ENCODE measurements at places on chromosomes 16 and 17.

DNA sequence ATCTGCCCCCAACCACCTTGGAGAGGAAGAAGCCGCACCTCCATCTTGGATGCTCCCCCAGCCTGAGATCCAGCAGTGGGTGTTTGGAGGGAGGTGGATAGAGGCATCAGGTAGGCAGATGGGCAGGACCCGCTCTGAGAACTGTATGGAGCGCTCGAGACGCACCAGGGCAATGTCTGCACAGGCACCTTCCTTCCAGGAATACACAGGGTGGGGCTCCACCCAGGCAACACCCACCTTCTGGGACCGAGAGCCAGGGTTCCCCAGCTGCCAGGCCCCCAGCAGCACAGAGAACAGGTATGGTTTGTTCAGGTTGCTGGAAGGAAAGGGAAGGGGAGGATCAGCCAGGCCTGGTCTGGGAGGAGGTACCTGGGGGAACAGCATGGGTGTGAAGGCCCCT is 2.4 kb downstream of the PRSS22 start:
- DNase-seq: no peak

DNA sequence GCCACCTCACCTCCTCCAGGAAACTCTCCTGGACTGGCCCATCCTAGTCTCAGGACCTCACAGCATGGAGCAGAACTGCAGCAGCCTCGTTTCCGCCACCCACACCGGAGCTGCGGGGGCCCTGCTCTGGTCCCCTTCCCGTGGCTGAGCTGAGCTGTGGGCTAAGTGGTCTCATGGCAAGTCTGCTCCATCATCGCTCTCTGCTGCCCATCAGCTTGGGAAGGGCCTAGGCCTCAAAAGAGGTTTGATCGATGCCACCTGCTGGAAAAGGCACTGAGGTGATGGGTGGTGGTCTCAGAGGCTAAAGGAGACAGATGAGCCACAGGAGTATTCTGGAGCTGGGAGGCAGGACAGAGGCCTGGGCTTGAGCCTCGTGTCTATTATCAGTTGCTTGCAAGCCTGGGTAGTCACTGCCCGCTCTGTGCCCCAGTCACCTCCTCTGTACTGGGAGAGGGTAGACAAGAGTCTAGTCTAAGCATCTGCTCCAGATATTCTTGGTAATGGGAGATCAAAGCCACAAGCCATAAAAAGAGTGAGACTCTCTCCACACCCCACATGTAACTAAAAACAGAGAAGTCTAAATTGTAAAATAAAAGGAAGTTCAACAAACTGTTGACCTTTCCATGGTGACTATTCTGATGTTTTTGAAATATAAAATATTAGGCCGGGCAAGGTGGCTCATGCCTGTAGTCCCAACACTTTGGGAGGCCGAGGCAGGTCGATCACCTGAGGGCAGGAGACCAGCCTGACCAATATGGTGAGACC is 1.6 kb downstream of the ITGAE start:
- no peak for DNase-seq

GRCh38 chr17:31915456-31916100 is 14.1 kb upstream of the UTP6 start:
- no peak for DNase-seq

GRCh38 chr17:49633762-49634484 is 44.0 kb downstream of the SPOP start:
- no peak for DNase-seq

- DNase-seq: no peak
These were observed 20.5 kb downstream of the JPH3 start for GRCh38 chr16:87622756-87623319.

DNA sequence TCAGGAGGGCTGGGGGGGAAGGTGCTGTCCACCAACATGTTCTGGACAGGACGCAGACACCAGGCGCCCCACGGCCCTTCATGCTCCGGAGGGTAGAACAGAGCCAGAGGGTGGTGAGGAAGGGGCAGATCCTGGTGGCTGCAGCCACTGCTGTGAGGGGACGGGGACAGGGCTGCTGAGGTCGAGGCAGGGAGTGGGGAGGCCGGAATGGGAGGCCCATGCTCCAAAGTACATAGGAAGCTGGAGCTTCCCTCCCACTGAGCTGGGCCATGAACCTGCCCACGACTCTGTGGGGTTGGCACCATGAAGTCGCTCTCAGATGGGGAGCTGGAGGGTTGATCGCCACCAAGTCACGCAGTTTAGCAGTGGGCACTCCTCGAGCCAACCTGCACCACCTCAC is 8.0 kb upstream of the METRNL start:
- DNase-seq: no peak

DNA sequence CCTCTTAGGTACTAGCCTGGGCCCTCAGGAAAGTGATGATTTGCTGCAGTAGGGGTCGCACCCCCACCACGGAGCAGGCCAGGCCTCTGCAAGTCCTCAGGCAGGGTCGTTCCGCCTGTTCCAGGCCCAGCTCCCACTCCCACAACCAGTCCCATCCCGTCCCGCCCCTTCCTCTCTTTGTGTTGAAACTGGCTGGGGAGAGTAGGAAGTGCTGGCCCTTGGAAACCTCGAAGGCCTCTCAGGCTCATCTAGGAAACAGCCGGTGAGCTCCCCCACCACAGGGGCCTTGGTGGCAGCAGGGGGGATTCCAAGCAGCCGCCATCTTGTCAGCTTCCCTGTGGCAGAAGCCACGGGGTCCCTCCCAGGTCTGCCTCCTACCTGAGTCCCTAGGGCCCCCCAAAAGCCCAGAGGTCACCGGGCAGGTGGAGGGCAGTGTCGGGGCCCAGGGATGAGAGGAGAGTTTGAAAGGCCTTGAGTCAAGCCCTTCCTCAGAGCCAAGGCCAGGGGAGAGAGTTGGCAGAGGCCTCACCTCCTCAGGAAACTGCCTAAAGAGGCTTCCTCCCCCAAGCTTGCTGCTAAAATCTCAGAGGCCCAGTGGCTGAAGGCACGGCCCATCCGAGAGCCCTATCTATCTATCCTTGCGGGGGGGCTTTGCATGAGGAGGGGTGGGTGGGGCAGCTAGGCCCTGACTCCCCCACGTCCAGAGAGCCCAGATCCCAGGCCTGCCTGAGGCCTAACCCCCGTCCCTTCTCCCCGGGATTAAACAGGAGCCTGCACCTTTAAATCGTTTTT is 22.2 kb downstream of the MMP15 start:
- DNase-seq: no peak

All from stimulated activated CD8-positive, alpha-beta memory T cell treated with anti-CD3 and anti-CD28 coated beads, Interleukin-7, amount 100 ng/mL, for 1 hour (primary cell).